ENCODE measurements at places on chromosomes 12 and 14.

GRCh38 chr12:128909653-128910052 is 56.4 kb downstream of the GLT1D1 start:
- no peak for DNase-seq

- no peak for DNase-seq
Observed at GRCh38 chr12:46492471-46493085, 120.0 kb upstream of the SLC38A2 start.

- no peak for DNase-seq
Observed at GRCh38 chr14:54498095-54498531, 9.3 kb upstream of the GMFB start.

DNA sequence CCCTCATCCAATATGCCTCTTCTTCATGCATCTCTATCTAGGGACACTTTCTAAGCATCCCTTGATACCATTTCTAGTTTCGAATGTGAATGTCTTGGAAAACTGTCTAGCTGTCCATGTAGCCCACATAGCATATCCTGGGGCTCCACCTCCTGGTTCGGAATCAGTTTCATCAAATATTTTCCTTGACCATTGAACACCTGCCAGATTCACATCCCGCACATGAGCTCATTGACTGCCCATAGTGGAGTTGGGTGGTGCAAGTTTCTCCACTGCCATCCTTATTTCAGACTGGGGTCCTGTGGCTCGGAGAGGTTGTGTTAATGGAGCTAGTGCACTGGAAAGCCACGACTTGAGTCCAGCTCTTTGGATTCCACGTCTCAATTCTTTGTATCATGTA is 58.6 kb upstream of the TMEM263 start:
- no peak for DNase-seq

DNA sequence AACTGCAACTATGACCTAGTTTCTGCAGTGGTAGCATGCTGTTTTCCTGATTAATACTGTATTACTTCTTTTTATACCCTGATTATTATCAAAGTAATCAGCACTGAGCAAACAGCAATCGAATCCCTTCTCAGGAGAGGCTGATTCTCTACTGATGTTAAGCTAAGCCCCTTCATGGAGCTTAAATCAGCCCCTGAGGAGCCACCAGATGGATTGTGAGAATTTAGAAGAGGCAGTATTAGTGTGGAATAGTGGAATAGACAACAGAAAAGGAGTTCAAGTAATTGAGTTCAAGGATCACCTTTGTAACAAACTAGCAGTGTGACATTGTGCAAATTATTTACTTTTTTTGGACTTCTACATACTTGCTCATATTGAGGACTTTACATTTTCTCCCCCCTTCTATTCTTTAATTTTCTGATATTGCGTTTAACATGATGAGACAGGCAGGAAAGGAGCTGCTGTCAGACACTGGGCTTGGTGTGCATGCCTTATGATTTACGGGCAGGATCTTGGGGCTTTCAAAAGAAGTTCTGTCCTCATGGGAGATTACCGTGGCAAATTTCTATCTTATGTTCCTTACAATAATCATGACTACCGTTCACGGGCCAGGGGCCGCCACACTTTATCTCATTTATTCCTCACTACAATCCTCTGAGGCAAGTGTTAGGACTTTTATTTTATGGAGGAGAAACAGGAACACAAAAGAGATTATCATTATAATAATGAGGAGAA is 68.0 kb downstream of the PTPRR start:
- no peak for DNase-seq

DNA sequence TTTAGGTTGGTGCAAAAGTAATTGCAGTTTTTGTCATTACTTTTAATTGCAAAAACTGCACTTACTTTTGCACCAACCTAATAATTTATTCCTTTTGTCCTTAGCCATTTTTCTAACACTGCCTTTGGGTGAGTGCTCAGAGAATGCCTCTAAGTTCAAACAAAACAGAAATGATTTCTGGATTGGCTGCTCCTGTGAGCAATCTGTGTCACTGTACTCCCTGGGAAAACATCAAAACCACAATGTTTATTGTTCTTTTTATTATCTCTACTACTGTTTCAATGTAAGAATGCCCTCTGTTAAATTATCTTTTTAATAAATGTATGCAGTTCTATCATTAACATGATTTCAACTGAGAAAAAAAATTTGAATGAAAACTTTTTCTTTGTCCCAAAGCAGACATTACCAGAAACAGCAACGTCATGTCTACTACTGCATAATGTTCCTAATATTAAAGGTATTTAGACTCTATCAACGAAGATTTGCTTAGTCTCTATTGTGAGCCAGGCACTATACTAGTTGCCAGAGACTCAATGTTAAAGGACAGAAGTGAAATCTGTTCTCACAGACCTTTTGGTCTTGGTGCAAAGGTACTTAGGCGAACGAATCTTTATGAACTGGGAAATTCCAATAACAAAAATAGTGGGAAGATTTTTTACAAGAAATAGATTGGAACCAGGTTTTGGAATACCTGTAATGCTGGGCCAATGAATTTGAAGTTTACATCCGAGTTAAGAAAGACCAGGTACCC is 6.2 kb downstream of the SLC41A2 start:
- no peak for DNase-seq

DNA sequence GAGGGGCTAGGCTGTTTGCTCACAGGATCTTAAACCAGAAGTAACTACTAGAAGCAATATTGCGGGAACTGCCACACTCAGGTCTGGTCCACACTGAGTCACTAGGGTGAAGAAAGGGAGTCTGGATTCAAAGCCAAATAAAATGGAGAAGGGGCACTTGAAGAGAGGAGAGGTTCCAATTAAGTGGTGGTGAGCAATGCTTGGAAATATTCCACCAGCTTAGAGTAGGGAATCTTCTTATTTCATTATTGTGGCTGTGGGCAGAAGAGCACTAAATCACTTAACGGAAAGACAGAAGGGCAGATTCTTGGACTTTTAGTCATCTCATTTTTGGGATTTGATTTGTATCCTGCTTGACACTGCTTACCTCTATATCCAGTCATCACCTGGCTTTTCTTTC is 48.6 kb upstream of the PPP1R12A start:
- DNase-seq = no peak

- no peak for DNase-seq
Observed at GRCh38 chr12:25056011-25056410, 107.1 kb upstream of the BCAT1 start.

DNA sequence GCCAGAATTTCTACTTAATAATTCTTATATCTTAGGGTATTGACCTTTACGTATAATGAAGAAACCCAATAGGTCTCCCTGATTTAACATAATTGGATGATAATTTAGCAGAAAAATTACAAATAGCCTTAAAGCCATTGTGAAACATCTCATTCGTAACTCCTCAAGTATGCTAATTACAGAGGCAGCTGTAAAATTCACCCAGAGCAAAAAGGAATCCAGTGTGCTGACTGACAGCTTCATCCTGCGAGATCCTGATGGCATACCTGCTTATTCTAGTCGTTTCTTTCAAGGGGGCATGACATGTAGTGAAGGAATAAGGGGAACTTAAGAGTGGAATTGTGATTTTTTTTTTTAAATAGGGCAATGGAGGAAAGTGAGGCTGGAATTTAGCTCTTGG is 291.5 kb downstream of the FUT8 start:
- DNase-seq = no peak

- no peak for DNase-seq
Observed at GRCh38 chr12:42421844-42422779, 96.1 kb downstream of the PPHLN1 start.

- no peak for DNase-seq
Observed at GRCh38 chr12:57235017-57235727, 5.7 kb downstream of the SHMT2 start.

All from NT2/D1 (cell line).